RPMI7951 (cell line): ENCODE measurements at places on chromosomes 12 and 14. TPM values are rescaled to one million over a fixed set of nuclear protein-coding genes. Genes with fewer than 3 reads are reported as not detected.

The CD69 gene
- total RNA-seq, result not detected in 2 replicates

- peak; percentile 24 for DNase-seq
Observed at GRCh38 chr12:39443929-39444209, 949 bp upstream of the KIF21A start.

The TSPAN9 gene
- total RNA-seq, result 37.6 and 42.0 TPM in 2 replicates

- peak; percentile 89 for DNase-seq
Observed at GRCh38 chr12:96445691-96446583, 43.4 kb upstream of the CFAP54 start.

DNA sequence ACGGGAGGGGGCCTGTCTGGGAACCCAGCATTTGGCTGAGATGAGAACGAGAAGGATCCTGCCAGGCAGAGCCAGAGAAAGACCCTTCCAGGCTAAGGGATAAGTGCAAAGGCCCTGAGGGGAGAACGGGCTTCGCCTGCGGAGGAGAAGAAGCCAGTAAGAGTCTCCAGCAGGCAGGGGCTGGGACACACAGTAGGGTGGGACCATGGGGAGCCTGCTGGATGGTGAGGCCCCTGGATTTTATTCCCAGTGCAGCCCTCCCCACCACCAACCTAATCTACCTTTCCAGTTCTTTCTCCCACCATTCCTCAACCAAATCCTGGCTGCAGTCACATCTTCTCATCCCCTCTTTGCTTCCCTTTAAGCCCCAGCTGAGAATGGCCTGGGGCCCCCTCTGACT is 12.6 kb downstream of the RAPGEF3 start:
- no peak for DNase-seq

DNA sequence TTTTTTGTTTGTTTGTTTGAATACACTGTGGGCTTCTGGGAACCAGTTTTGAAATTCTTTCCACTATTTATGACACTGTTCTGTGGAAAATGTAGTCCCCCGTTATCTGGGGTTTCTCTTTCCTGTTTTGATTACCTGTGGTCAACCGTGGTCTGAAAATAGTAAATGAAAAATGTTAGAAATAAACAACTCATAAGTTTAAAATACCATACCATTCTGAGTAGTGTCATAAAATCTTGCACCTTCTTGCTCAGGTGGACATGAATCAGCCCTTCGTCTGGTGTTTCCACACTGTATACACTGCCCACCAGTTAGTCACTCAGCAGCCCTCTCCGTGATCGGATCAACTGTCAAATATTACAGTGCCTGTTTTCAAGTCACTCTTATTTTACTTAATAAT is 5.1 kb upstream of the PAPOLA start:
- no peak for DNase-seq

GRCh38 chr14:77579780-77580179 is 36.7 kb downstream of the SPTLC2 start:
- no peak for DNase-seq
